ENCODE measurements at places on chromosomes 7 and 10.

- DNase-seq, result no peak
Measured at GRCh38 chr10:78071857-78072179, 38.2 kb downstream of the RPS24 start.

- DNase-seq, result no peak
Measured at GRCh38 chr10:22606164-22606614, 108.2 kb downstream of the PIP4K2A start.

DNA sequence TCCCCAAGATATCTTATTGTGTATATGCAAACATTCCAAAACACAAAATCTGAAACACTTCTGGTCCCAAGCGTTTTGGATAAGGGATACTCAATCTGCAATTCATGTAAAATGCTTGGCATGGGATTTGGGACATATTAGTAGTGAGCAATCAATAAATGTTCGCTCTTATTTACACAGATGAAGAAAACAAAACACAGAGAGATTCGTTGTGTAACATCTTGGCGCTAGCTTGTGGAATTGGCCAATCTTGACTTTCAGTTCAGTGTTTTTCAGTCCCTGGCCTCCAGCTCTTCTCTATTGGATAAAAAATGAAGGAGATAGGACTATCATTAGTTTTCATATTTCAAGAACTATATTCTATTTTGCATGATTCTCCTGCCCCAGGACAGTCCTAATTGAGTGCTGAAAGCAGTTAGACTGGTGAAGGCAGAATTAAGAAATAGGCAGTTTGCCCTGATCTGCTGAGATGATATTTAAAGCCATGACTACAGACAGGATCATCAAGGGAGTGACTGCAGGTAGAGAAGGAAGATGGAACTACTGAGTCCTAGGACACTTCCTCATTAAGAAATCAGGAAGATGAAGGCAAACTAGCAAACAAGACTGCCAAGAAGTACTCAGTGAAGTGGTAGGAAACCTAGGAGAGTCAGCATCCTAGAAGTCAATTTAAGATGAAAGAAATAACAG lies 1.8 kb downstream of the PNLIPRP3 start:
- no peak for DNase-seq

DNA sequence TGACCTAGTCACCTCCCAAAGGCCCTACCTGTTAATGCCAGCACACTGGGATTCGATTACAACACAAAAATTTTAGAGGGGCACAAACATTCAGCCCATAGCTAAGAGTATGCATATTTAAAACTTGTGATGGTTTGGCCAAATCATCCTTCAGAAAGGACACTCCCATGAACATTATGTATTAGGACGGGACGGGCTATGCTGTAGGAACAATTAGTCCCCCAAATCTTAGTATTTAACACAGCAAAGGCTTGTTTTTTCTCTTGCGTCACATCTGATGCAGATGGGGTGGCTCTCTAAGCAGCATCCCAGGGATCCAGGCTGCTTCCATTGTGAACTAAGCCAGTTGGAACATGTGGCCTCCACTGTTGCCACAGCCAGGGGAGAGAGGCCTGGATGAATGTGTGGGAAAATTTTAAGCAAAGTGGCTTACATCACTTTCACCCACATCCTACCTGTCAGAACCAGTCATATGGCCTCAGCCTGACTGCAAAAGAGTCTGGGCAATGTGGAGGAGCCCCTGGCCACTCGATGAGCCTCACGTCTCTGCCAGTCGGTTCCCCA lies 26.6 kb downstream of the CHST3 start:
- no peak for DNase-seq

DNA sequence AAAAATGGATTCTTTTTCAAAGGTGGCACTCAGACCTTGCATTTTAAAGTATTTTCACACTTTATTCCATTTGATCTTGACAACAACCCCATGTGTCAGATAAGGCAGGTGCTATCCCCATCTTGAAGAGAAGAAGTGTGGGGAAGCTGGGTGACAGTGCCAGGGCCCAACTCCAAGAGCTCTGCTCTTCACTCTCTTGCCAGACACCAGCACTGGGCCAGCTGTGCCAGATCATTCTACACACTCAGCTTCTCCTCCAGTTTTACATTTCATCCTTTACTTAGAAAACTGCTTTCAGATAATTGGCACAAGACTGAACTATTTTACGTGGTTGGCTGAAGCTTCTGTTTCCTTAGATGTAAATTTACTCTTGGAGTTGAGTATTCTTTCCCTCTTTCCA lies 64.4 kb downstream of the ENO4 start:
- DNase-seq, result no peak

- DNase-seq, result no peak
Measured at GRCh38 chr10:8072211-8072610, 17.7 kb downstream of the GATA3 start.

GRCh38 chr7:23109470-23109869 lies 3.9 kb downstream of the KLHL7 start:
- no peak for DNase-seq

- no peak for DNase-seq
Measured at GRCh38 chr7:140033036-140033435, 29.7 kb downstream of the PARP12 start.

GRCh38 chr10:127385066-127385465 lies 164.0 kb upstream of the NPS start:
- no peak for DNase-seq
